Activated CD4-positive, alpha-beta T cell treated with anti-CD3 and anti-CD28 coated beads, Interleukin-2, amount 50 U/mL, for 16 hours (primary cell): ENCODE measurements at places on chromosomes 5 and 9.

DNA sequence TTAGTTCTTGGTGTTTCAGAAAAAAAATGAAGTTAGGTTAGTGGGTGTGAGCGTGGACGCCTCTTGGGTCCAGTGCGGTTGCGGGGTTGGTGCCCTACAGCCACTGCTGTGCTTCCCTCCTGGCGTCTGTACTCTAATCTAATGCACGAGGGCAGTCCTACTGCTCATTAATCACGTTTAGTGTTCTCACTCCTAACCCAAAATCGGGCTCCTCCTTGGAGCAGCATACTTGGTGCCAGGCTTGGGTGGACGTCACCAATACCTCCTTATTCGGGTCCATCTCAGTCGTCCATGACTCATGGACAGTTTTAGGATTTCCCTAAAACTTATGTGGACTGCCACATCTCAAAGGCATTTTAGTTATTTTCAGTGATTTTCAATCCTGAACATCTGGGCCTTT, 41.6 kb downstream of the TRIO start:
- no peak for DNase-seq

GRCh38 chr5:65290677-65291076, 191.0 kb downstream of the ADAMTS6 start:
- DNase-seq = no peak

GRCh38 chr5:122944051-122944450, 92.5 kb downstream of the PPIC start:
- no peak for DNase-seq

DNA sequence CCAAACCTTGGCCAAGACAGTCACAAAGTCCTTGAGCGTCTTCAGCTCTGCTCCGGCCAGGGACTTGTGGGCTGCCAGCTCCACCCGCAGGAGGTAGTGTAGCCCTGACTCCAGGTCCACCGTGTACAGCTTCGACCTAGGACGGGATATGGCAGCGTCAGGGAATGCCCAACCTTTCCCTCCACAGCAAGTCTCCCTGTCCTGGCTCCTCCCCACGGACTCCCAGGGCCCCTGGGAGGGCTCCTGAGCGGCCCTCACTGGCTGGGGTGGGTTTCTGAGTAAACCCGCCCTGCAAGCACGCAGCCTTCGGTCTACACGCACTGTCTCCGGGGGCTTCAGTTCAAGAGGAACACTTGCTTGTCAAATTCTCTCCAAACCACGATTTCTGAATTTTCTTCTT, 13.7 kb upstream of the LHX3 start:
- no peak for DNase-seq

GRCh38 chr5:110297152-110297670, 429.3 kb downstream of the TMEM232 start:
- DNase-seq = no peak

- no peak for DNase-seq
These were observed 248.2 kb downstream of the TRIM32 start for GRCh38 chr9:116935149-116935897.

- no peak for DNase-seq
These were observed 902 bp downstream of the BDP1 start for GRCh38 chr5:71456362-71456743.

DNA sequence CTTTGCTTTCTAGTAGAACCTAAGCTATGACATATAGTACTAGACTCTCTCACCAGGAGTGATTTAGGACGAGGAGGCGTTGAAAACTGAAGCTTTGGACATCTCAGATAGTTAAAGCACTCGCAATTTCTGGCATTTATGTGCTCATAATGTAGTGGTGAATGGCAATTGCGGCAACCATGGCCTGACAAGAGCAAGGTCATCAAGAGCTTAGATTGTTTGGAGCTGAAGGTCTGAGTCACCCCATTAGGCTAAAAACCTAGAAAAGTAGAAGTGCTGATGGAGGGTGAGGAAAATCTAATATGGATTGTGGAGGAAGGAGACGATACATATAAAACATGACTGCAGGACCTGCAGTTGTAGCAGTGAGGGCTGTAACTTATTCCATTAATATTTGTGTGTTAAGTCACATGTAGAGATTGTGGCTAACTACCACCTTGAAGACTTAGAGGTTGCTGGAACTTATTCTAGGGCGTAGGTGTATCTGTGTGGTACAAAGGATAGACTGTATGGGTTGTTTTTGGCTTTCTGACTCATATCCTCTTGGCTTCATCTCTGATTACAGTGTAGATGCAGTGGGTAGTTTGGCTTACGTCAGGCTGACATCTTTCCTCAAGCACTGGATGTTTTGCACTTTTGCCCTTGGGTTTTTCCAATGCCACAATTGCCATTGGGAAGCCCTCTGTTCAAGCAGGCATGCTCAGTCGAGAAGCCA, 138.9 kb upstream of the CDKN2B start:
- peak; percentile 48 for DNase-seq

- no peak for DNase-seq
These were observed 33.2 kb upstream of the SLC6A3 start for GRCh38 chr5:1478271-1479035.

DNA sequence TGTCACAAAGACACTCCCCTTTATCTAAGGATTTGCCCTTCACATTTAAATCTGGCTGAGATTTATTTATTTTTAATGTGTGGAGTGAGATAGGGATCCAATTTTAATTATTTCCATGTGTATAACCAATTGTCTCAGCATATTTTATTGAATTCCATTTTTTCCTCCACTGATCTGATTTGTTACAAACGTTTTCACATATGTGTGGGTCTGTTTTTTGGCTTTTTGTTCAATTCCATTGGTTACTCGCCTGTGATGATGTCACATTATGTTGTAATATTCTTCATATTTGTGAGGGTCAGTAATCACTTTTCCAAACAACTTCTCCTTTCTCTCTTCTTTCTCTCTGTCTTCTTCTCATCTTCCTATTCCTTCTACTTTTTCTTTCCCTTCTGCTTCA, 278.3 kb upstream of the RFX3 start:
- no peak for DNase-seq

GRCh38 chr5:39906146-39906545, 481.4 kb upstream of the DAB2 start:
- DNase-seq = no peak

- no peak for DNase-seq
These were observed 290.6 kb downstream of the FBXL7 start for GRCh38 chr5:15790446-15791018.

- no peak for DNase-seq
These were observed 4.0 kb downstream of the SRP19 start for GRCh38 chr5:112865128-112865527.

DNA sequence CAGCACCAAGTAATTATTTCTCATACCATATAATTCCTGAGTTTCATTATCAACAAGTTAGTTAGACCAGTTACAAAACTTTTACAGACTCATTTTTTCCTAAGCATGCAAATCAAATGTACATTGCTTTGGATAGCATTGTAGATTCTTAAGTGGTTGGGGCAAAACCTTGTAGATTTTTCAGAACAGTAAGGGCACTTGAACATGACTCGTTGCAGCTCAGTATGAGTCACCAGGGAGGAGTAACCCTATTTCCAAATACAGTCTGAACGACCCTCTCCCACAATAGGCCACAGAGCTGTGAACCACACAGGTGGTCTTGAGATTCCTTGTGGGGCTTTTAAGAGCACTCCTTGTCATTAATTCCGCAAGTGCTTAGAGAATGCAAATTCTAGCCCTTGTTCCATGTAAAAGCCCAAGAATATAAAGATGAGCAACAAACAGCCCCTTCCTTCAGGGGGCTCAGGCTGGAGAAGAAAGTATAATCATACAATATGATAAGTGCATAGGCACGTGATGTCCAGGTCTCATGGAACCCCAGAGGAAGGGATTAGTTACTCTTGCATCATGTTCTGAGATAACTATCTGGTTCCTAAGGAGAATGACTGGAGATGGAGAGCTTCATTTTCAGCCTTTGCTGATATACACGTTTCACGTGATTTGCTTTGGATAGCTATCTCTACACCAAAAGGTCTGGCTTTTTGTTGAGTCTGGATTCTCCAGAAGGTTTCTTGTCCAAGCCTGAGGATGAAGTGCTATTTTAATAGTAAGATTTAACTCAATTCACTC, 295.7 kb downstream of the KCNN2 start:
- DNase-seq = no peak

DNA sequence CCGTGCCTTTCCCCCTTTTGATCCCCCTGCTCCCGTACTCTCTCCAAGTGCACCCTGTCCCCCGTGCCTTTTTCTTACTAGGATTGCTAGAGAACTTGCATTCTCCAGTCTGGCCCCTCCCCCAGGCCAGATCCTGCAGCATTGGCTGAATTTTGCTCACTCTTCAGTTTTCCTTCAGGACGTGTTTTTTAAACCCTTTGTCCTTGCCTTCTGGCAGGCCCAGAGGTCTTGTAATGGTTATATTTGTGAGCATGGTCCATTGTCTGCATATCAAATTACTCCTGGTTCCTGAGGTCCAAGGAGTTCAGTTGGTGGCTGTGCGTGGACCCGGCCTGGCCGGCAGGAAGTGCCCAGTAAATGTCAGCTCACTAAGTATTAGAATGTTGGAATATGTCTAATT, 606 bp downstream of the TBC1D13 start:
- DNase-seq = no peak

DNA sequence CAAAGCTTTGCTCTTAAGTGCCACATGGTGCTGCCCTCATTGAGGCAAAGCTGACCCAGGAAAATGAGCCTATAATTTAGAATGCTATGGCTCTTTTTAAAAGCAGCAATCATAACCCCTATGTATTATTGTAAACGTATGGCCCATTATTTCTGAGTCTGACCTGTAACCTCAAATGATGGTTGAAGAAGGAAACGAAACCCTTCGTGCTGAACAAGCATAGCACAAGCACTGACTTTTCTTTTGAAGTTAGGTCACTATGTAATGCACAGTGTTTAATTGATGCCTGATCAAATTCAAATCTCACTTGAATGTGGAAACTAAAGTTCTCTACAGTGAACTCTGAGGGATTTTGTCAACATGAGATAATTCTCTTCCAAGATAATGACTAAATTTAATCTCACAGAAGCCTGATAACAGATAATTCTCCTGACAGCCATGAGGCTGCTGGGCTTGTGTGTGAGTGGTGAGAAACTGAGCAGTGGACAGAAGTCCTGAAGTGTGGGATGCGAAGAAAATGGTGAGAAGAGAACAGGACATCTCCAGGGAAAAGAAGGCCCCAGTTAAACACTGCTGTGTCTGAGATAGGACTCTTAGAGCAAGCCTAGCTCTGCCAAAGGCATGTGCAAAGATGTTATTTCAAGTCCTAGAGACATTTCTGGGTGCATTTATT, 226.9 kb downstream of the MAN2A1 start:
- no peak for DNase-seq

DNA sequence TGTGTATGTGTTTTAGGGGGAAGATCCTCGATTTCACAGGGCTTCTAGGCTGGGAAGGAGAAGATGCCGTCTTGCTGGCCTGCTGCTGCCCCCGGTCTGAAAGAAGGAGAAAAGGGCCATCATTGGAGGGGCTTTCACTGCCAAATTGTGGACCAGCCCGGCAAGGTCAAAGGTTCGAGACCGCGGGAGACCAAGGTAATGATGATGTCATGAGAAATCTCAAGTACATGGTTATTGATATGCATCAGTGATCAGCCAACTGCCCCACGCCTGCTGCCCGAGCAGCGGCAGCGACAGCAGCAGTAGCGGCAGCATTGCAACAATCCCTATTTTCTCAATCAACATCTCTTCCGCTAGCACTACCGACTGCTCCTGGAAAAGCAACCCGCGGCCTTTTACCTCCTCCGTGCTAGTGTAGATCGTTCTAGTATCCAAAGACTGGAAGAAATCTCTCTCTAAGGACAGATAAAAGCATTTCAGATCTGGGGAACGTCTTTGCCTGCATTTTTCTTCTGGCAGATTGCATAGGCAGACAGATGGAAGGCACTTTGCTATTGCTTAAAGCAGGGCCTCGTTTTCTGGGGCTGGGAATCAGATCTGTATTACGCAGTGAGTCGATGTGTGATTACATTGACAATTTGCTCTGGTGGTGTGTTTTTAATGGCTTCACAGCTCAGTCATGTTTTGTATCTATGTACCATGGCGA, 215.3 kb downstream of the MEF2C start:
- DNase-seq = no peak

DNA sequence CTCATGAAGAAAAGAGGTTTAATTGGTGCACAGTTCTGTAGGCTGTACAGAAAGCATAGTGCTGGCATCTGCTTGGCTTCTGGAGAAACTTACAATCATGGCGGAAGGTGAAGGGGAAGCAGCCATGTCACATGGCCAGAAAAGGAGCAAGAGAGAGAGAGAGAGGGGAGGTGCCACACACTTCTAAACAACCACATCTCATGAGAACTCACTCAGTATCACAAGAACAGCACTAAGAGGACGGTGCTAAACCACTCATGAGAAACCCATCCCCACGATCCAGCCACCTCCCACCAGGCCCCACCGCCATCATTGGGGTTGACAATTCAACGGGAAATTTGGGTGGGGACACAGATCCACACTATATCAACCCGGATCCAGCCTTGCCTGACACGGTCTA, 28.8 kb upstream of the IER5L start:
- DNase-seq = no peak

DNA sequence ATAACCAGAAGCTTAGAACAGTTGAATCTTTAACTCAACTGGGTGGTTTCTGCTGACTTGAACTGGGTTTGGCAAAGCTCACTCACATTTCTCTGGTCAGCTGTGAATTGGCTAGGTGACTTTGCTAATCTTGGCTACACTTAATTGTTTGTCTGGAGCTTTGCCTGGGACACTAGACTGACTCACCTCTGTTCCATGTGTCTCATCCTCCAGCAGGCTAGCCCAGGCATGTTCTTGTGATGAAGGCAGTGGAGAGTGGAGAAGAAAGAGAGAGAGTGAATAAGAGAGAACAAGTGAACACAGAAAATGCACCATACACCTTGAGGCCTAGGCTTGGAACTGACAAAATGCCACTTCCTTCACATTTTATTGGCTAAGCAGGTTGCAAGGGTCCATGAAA, 32.6 kb downstream of the SPATA31D1 start:
- DNase-seq = no peak

DNA sequence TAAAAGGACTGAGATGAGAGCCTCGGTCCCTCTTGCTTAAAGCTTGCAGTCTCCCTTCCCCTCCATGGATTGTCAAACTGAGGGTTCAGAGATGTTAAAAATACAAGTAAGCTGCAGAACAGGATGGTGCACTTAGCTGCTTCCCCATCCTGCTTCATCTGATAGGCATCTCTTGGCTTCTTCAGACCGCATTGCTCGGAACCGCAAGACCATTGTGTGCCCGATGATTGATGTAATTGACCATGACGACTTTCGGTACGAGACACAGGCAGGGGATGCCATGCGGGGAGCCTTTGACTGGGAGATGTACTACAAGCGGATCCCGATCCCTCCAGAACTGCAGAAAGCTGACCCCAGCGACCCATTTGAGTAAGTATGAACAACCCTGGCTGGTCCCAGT, 65.5 kb upstream of the SAP30L start:
- no peak for DNase-seq

- no peak for DNase-seq
These were observed 227.0 kb downstream of the DRD1 start for GRCh38 chr5:175216991-175217390.
